ENCODE measurements at places on chromosomes 2 and 18.

DNA sequence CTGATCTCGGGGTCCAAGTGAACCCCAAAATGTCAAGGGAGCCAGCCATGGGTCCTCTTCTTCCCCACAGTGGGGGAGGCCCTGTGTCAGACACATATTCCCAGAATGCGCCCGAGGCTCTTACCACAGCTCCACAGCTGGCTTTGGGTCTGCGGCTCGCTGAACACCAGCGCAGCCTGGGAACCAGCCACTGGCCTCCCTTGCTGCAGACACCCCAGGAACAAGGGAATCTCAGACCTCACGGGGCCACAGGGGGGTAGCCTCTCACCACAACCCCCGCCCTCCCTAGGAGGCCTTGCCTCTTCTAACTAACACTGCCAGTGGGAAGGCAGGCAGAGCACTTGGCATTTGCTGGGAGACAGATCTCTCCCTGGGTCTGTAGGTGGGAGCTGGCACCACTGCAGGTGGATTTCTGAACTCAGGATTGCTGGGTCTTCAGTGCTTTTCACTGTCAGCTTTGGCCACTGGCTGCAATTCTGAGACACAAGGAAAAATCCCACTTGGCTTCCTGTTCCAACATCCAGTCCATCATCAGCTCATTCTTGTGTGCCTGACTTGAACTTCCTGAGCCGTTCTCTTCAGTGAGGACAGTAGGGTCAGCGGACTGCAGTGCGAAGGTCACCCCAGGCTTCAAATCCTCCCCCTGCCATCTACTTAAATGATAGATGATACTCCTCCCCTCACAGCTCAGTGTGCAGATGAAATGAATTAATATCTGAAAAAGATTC lies 128.7 kb downstream of the CAPN13 start:
- DNase-seq = no peak

- peak; percentile 50 for DNase-seq
These were observed 37.3 kb upstream of the TMEM177 start for GRCh38 chr2:119641562-119642258.

DNA sequence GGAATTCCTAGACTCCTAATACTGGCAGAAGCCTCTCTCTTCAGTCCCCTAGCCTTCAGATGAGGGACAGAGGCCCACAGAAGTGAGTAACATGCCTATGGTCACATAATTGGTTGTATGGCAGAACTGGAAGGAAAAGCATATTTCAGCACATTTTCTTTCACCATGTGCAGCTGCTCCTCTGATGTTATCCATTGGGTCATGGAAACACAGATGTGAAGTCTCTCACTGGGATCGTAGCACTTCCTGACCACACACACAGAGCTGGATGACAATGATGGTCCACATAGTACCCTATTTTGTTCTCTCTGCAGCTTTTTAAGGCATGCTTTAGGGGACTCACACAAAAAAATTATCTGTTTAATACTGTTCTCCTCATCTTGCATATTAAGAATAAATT lies 24.5 kb downstream of the MYO3B start:
- DNase-seq = no peak

GRCh38 chr2:48406116-48406515 lies 123.8 kb upstream of the STON1 start:
- DNase-seq = no peak

- DNase-seq = no peak
These were observed 124.1 kb downstream of the EN1 start for GRCh38 chr2:118723394-118723793.

DNA sequence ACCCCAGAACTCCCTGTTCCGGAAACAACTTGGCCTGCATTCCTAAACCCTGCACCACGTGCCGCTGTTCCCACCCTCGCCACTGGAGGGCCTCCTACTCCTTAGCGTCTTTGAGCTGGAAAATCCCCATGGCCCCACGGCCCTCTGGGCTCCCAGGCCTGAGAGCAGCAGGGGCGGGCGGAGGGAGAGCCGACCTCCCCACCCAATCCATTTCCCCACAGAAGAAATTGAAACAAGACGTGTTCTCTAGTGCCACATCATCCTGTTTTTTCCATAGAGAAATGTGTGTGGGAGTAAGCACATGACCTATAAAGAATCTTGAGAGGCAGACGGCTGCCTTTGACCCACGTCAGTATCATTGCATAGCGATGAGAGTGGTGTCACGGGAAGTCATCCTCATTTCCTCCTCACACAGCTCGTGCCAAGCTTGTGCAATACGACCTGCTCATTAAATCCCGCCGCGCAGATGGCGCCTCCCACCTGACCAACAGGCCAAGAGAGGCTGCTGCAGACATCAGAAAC lies 79.2 kb downstream of the LAMA1 start:
- no peak for DNase-seq

DNA sequence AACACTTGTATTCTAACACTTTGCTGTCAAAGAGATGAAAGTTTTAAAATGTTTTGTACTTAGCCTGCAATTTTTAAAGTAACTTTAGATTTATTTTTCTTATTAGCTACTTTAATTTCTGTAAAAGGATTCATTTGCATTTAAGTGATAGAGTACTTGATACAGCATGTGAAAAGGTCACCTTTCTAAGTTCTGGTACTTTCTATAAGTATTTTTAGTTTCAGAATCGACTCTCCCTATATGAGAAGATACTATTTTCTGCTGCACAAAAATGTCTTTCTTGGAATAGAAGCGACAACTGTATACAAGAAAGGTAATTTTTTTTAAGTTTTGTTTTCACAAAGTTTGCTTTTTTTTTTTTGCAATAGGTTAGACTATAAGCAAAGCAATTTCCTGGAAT lies 72.9 kb downstream of the METTL8 start:
- no peak for DNase-seq

DNA sequence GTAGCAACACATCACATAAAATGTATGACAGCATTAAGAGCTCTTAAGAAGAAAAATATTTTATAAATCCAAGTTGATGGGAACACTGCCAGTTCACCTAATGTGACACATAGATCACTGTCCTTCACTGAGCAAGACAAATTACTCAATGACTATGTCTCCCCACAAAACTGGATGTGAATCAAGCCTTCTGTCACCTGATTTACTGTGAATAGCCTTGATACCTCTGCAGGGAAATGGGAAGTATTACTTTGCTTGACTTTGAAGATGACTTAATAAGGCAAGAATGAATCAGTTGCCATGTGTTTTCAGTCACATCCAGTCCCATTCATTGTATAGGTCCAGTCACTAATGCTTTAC lies 94.6 kb downstream of the NYAP2 start:
- DNase-seq = no peak

DNA sequence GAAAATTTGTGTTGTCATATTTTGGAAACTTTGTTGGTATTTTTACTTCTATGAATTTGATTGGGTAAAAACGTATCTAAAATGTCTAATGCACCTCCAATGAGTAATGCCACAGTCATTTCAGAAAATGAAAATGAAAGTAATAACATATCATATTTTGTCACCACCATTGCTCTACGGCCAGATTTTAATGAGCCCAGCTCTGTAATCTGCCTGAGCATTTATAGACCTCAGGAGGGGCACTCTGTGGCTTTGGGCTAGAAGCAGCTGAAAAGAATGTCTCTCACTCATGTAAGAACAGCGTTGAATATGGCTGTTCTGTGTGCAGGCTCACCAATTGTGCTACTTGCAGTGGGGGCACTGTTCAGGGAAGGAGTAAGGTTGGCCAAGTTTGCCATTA lies 32.7 kb upstream of the ABCA12 start:
- no peak for DNase-seq

DNA sequence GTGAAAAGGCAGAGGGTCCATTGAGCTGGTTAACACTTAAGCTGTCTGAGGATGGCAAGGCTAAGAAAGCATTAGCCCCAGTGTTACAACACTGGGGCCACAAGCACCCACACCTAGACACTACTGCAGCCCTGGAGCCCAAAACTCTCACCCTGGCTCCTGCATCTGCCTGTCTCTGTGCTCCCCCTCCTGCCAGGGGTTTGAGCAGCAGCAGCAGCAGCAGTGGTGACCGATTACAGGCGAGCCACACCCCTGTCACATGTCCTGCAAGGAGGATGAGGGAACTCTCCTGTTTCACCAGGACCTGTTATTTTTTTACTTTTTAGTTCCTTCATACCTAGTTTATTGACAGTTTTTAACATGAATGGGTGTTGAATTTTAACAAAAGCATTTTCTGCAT lies 326.7 kb upstream of the MAP2 start:
- DNase-seq = no peak

- DNase-seq = no peak
These were observed 139.9 kb upstream of the MEX3C start for GRCh38 chr18:51337406-51337805.

GRCh38 chr2:95354469-95354901 lies 48.0 kb upstream of the FAHD2A start:
- no peak for DNase-seq

DNA sequence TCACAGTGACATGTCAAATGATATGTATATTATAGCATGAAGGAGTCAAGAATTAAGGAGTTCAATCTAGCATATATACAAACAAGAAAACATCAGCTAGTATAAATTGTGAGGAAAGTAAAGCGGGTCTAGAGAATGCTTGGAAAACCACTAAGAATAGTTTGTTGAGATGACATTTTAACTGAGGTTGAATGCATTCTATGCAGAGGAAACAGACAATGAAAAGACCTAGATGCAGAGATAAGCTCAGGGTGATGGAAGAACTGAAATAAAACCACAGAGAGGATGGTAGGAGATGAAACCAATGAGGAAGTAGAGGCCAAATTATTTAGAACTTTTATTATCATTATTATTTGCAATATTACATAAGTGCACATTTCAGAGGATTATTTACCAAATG lies 803.6 kb upstream of the FANCL start:
- no peak for DNase-seq

- DNase-seq = no peak
These were observed 16.2 kb upstream of the BBS5 start for GRCh38 chr2:169462896-169463695.

DNA sequence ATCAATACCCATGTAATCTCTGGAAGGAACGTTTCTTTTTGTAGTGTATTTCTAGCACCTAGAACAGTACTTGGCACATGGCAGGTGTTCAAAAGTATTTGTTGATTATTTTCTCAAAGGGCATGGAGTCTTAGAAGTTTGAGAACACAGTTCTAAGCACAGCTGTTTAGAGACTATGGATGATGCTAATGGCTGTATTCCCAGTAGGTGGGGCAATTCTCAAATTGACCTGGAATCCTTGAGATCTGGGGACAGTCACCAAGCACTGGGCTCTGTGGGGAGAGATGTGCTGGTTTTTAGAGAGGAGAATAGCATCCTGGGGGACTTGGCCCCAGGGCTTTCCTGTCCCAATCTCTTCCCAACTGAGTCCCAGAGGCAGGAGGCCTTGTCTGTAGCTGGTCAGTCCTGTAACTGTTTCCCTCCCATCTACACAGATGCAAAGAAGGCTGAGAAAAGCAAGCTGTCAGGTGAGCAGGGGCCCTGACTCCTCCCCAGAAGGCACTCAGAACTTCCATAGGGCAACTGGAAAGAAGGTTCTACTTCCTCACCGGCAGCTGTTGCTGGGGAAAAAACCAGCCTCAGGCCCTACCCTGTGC lies 17.5 kb upstream of the IL36G start:
- DNase-seq = no peak

DNA sequence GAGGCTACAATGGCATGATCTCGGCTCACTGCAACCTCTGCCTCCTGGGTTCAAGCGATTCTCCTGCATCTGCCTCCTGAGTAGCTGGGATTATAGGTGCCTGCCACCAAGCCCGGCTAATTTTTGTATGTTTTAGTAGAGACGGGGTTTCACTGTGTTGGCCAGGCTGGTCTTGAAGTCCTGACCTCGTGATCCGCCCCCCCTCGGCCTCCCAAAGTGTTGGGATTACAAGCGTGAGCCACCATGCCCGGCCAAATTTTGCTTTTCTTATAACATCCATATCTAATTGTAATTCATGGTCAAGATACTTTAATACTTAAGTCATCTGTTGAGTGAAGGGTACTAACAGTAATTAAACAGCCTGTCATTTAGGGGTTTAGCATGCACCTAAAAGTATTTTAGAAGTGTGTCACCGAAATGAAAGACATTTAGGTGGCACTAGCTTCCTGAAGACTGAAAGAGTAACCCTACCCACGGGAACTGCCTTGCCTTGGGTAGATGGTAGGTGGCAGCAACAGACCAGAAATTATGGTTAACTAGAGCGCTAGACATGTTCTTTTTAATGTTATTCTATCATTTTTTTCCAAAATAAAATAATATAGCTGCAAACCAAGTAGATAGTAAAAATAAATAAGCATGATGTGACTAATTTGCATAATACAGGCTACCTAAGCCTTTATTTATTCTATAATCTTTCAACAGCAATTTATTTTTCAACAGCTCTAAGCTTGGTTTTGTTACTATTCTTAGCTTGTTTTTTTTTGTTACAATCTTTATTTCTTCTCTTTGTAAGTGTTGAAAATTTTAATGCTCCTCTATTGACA lies 8.6 kb upstream of the ACYP2 start:
- DNase-seq = no peak

- no peak for DNase-seq
These were observed 263.4 kb downstream of the NEDD4L start for GRCh38 chr18:58307441-58307840.

DNA sequence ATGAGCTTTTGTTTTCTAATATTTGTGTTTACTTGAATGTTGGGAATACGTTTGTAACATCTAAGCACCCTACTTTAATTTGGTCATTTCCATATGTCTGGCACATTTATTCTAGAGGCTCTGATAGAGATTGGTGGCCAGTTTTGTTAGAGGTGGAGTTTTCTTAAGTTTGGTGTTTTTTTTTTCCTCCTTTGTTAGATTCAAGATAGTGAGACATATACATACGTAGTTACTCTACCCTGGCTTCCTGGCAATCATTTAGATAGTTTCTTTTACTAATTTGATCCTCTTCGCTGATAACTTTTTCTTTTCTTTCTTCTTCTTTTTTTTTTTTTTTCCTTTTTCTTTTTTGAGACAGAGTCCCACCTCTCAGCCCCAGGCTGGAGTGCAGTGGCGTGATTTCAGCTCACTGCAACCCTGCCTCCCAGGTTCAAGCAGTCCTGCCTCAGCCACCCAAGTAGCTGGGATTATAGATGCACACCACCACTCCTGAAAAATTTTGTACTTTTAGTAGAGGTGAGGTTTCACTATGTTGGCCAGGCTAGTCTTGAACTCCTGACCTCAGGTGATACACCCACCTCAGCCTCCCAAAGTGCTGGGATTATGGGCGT lies 26.6 kb downstream of the SMCHD1 start:
- no peak for DNase-seq

GRCh38 chr18:7336623-7337022 lies 105.7 kb downstream of the LRRC30 start:
- no peak for DNase-seq

DNA sequence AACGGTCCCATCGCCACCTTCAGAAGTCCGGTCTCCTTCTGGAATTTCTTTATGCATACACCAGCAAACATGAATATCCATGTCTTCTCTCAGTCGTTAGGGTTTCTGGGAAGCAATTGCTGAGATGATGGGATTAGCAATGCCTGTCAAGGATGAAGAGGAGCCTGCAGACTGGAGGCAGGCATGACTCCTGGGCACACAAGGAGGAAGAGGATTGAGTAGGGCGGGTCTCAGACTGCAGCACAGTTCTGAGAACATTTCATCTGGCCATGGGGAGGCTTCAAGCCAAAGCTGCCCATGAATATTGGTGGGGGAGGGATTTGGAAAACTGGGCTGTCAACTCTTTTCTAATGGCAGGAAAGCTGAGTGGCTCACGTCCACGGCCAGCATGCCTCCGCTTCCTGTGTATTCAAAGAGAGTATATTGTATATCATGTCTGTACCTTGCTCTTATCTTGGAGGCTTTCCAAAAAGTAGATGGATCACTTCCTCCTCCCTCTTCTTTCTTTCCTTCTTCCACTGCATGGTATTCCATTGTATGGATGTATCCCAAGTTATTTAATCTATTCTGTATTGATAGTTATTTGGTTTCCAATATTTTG lies 24.5 kb downstream of the MC2R start:
- DNase-seq = no peak

Data from stimulated activated CD8-positive, alpha-beta memory T cell treated with anti-CD3 and anti-CD28 coated beads, Interleukin-2, amount 100 ng/mL, for 48 hours (primary cell).